ENCODE measurements at places on chromosomes 4 and X. TPM values are rescaled to one million over a fixed set of nuclear protein-coding genes. Genes with fewer than 3 reads are reported as not detected.

- peak overlapping the region; percentile 91 for H3K4me3 ChIP-seq
- no peaks in the 10 kb centered on the region for H3K36me3 ChIP-seq
- no peak overlapping the region for H3K27ac ChIP-seq
These were observed 730 bp downstream of the MANBA start for GRCh38 chr4:102759831-102760644.

DNA sequence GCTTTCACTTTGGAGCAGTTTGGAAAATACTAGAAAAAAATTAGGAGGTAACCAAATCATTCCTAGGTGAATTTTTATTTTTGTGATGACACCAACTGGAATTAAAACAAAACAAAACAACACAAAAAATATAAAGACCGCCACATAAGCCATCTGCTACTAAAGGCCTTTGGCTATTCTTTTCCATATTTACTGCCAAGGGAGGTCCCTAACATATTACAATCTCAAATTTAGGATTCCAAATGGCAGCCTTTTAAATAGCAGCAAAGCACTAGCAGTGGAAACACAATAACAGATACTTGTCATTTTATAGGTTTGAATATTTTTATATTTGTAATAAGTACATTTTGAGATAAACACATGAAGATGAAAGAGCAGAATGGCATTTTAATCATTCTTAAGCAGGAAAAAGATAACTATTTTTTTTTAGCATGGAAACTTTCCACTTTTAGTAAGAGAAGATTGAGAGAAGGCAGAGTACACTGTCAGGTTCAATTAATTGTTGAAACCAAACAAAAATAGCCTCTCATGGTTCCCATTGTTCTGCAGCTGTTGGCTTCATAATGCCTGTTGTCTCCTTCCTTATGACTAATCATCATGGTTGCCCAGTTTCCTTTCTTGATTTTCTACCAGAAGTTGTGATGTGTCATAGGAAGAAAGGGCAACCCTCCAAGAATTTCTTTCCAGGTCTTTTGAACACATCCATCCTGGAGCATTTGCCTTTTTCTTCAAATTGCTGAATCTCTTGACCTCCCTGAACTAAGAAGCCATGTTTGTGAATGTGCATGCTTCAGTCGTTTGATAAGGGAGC lies 219.0 kb upstream of the EMCN start:
- no peak overlapping the region for H3K27ac ChIP-seq
- H3K27me3 ChIP-seq, result no peaks in the 10 kb centered on the region
- H3K36me3 ChIP-seq, result no peaks in the 10 kb centered on the region
- H3K4me3 ChIP-seq, result no peak overlapping the region

DNA sequence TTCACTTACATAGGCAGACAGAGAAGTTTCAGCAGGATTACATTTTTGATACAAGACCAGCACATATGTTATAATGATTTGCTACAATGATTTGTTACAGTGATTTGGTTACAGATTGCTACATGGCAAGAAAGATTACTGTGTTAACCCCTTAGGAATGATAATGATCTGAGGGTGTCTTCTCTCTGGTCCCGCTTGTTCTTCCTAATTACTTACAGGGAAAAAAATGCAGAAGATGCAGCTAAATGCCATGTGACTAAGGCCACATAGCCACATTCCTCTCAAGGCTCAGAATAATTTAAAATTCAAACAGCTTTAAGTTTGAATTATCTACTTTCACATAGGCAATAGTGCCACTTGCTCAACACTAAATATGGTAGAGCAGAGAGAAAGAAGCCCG lies 9.7 kb upstream of the LAP3 start:
- no peaks in the 10 kb centered on the region for H3K36me3 ChIP-seq
- H3K4me1 ChIP-seq, result no peaks in the 10 kb centered on the region
- H3K27ac ChIP-seq, result no peak overlapping the region
- DNase-seq, result no peak

- no peak overlapping the region for H3K27ac ChIP-seq
- no peaks in the 10 kb centered on the region for H3K4me1 ChIP-seq
- no peaks in the 10 kb centered on the region for H3K36me3 ChIP-seq
- no peaks in the 10 kb centered on the region for H3K27me3 ChIP-seq
These were observed 21.0 kb upstream of the GEMIN8 start for GRCh38 chrX:14050709-14051108.

- H3K27me3 ChIP-seq, result no peaks in the 10 kb centered on the region
- H3K4me3 ChIP-seq, result no peak overlapping the region
- H3K27ac ChIP-seq, result no peak overlapping the region
- DNase-seq, result no peak
- no peaks in the 10 kb centered on the region for H3K4me1 ChIP-seq
- H3K36me3 ChIP-seq, result no peaks in the 10 kb centered on the region
These were observed 67.3 kb upstream of the LHFPL1 start for GRCh38 chrX:112746812-112747595.

Gene BTK
- total RNA-seq, result not detected

Gene TACR3
- total RNA-seq, result 3.0 TPM

Gene CSN1S1
- not detected for total RNA-seq
